ENCODE measurements at places on chromosomes 3 and 15. TPM values are rescaled to one million over a fixed set of nuclear protein-coding genes. Genes with fewer than 3 reads are reported as not detected.

Gene KIF15
- total RNA-seq, result 10.8 TPM

Gene CAMKV
- not detected for total RNA-seq

Gene CERS3
- not detected for total RNA-seq

Gene GP9
- total RNA-seq, result not detected

Gene IL1RAP
- 9.4 TPM for total RNA-seq

Gene GOLGA8J
- total RNA-seq, result not detected

Gene KNG1
- not detected for total RNA-seq

Gene GOLGA8G
- total RNA-seq, result not detected

Gene CEMIP
- total RNA-seq, result 51.9 TPM

Gene ECE2
- total RNA-seq, result not detected

Gene GABRR3
- not detected for total RNA-seq

Gene SUSD5
- 2.9 TPM for total RNA-seq

Gene HESX1
- total RNA-seq, result 0.36 TPM

Gene SHF
- 1.8 TPM for total RNA-seq

Gene GPR176
- 194 TPM for total RNA-seq

Gene CLDN18
- not detected for total RNA-seq

Gene FAM81A
- not detected for total RNA-seq

Gene C15orf62
- total RNA-seq, result under 0.01 TPM

Gene ZNF860
- total RNA-seq, result 0.56 TPM

Gene SLC27A2
- not detected for total RNA-seq

Gene CA12
- 33.7 TPM for total RNA-seq

Gene FBLN2
- 10.8 TPM for total RNA-seq

Gene CD200
- 1.1 TPM for total RNA-seq

Gene TYRO3
- total RNA-seq, result 10.6 TPM

Gene ST3GAL6
- total RNA-seq, result 1.4 TPM

Gene BFSP2
- total RNA-seq, result not detected

Gene ARHGEF26
- total RNA-seq, result 2.0 TPM

Gene SLC51B
- total RNA-seq, result not detected

Gene IGSF10
- under 0.01 TPM for total RNA-seq

Gene CCDC54
- not detected for total RNA-seq

Gene RUVBL1
- 83.3 TPM for total RNA-seq

Gene CFAP100
- total RNA-seq, result not detected

Gene COL7A1
- 3.1 TPM for total RNA-seq

Gene QTRT2
- total RNA-seq, result 15.6 TPM

Gene C3orf80
- total RNA-seq, result not detected

Gene EPB42
- total RNA-seq, result not detected

Gene AQP9
- not detected for total RNA-seq

Gene SLC12A8
- total RNA-seq, result 2.2 TPM

Gene UBA5
- total RNA-seq, result 38.6 TPM

Gene CDC25A
- total RNA-seq, result 10.6 TPM

Gene ERICH6
- not detected for total RNA-seq

Gene SLCO3A1
- total RNA-seq, result 2.2 TPM

Gene ANAPC13
- total RNA-seq, result 82.8 TPM

Gene SLC6A11
- total RNA-seq, result not detected

Gene PYGO1
- total RNA-seq, result 10.0 TPM

Gene SPESP1
- total RNA-seq, result 3.0 TPM

Gene ACKR4
- 0.18 TPM for total RNA-seq

Gene RYR3
- total RNA-seq, result 0.18 TPM

Gene TGM4
- total RNA-seq, result under 0.01 TPM

Gene TMEM212
- not detected for total RNA-seq
